ENCODE measurements at places on chromosomes 4 and X. TPM values are rescaled to one million over a fixed set of nuclear protein-coding genes. Genes with fewer than 3 reads are reported as not detected.

DNA sequence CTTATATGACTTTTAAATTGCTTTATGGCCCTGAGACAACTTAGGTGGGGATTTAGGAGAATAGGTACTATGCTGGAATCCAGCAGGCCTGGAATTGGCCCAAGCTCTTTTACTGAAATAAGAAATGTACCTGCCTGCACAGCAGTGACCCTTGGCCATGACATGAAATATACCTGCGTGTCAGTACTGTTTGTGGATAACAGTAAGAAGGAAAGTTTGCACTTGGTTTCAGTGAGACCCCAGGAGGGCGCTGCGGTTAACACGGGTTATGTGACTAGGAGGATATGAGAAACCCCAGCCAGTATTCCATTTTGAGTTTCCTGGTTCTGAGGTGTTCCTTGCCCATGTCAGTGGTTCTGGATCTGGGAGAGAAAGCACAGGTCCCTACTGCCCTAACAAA, 5.3 kb downstream of the MTM1 start:
- H3K27me3 ChIP-seq: no peaks in the 10 kb centered on the region
- no peak overlapping the region for H3K27ac ChIP-seq
- no peaks in the 10 kb centered on the region for H3K36me3 ChIP-seq
- no peak overlapping the region for H3K4me3 ChIP-seq

- H3K27me3 ChIP-seq: no peaks in the 10 kb centered on the region
- no peak for DNase-seq
- no peak overlapping the region for H3K27ac ChIP-seq
- no peak overlapping the region for H3K4me3 ChIP-seq
Measured at GRCh38 chr4:27178061-27178460, 317.4 kb downstream of the STIM2 start.

DNA sequence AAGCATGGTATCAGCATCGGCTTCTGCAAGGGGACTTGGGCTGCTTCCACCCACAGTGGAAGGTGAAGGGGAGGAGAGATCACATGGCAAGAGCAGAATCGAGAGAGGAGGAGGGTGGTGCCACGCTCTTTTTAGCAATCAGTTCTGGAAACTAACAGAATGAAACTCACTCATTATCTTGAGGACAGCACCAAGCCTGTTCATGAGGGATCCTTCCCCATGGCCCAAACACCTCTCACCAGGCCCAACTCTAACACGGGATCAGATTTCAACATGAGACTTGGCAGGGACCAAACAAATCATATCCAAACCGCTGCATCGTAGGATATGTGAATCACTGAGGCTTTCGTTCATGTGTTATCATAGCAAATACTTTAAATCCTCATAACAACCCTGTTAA, 125.5 kb downstream of the GPC3 start:
- no peaks in the 10 kb centered on the region for H3K27me3 ChIP-seq
- no peaks in the 10 kb centered on the region for H3K36me3 ChIP-seq
- H3K4me1 ChIP-seq: no peaks in the 10 kb centered on the region
- no peak overlapping the region for H3K27ac ChIP-seq

DNA sequence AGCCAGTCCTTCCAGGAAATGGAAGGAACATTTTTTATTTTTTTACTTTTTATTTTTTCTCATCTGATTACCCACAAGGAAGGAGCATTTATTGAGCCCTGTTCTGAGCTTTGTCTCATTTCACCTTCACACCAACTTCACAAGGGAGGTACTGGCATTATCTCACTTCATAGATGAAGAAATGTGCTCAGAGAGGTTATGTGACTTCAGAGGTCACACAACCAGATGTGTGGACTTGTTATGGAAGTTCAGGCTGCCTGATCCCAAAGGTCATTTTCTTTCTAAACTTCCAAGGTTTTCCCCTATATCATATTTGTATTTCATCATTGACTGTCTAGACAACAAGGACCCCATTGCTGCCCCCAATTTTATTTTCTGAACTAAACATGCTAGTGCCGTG, 160.3 kb downstream of the DCLK2 start:
- peaks cover 21% of the 10 kb centered on the region for H3K4me1 ChIP-seq
- no peaks in the 10 kb centered on the region for H3K27me3 ChIP-seq
- no peak overlapping the region for H3K27ac ChIP-seq
- no peaks in the 10 kb centered on the region for H3K36me3 ChIP-seq

DNA sequence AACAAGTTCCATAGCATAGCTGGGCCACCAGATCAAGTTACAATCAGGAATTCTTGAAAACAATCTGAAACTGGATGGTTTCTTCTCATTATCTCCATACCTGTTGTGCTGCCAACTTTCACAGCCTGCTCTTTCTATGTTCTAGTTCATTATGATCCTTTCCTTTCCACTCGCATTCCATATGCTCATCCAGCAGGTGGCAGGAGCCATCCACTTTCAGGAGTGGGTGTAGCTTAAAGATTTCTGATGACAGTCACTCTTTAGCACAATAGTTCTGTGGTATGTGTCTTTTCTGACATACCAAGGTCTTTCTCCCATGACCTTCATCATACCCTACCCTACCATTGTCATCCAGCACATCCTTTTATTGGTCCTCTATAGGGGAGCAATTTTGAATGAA, 46.4 kb downstream of the PAGE2 start:
- H3K36me3 ChIP-seq: no peaks in the 10 kb centered on the region
- no peak overlapping the region for H3K27ac ChIP-seq
- H3K4me1 ChIP-seq: no peaks in the 10 kb centered on the region

Gene RAB9B
- 2.2 TPM for total RNA-seq

All from neural progenitor cell (in vitro differentiated cells).